Activated T-helper 17 cell treated with anti-CD3 and anti-CD28 coated beads, Interleukin-2, amount 50 U/mL, for 72 hours (primary cell): ENCODE measurements at places on chromosomes 13 and 19.

DNA sequence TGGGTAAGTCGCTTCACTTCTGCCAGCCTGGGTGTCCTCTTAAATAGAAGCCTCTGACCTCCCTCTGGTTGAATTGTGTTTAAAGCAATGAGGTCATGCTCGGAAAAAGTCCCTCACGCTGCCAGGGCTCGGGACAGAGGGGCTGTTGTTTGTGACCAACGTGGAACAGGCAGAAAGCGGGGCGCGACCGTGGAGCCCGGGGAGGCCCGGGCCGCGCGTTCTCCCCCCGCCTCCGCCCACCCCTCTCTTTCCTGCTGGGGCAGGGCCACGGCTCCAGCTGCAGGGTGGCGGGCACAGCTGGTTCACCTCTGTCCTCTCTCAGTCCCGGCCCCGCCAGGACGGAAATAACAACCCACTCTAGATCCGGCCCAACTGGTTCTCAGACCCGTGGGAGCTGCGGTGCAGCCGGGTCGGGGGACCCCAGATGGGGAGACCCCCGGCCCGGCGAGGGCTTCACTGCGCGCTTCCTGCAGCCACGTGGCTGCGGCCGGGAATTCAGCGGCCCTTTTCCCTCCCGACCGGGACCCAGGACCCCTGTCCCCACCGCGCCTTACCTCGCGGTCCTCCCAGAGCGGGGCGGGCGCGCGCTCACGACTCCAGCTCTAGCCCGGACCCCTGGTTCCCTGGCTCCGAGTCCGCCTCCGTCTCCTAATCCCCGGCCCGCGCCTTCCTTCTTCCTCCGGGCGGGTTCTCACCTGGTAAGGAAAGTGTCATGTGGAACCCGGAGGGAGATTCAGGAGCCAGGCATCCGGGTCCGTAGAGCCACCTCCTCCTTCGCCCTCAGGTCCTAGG lies 1.9 kb downstream of the CDC42EP5 start:
- peak; percentile 54 for ATAC-seq

GRCh38 chr13:20116213-20116612 lies 44.6 kb downstream of the GJA3 start:
- no peak for ATAC-seq

DNA sequence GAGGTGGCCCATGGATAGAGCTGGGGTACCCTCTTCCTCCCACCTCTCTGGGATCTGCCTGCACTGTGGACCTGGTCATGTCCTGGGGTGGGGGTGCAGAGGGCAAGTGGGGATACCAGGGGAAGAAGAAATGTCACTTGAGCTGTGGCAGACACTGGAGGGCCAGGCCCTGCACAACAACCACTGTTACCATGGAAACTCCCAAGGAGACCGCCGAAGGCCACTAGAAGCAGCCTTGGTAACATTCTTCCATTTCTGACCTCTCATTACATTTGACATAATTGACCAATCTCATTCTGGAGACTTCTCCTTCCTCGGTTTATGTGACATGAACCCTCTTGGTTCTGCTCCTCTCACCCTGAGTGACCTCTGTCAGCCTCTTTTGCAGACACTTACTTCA lies 179.9 kb upstream of the SERP2 start:
- no peak for ATAC-seq

DNA sequence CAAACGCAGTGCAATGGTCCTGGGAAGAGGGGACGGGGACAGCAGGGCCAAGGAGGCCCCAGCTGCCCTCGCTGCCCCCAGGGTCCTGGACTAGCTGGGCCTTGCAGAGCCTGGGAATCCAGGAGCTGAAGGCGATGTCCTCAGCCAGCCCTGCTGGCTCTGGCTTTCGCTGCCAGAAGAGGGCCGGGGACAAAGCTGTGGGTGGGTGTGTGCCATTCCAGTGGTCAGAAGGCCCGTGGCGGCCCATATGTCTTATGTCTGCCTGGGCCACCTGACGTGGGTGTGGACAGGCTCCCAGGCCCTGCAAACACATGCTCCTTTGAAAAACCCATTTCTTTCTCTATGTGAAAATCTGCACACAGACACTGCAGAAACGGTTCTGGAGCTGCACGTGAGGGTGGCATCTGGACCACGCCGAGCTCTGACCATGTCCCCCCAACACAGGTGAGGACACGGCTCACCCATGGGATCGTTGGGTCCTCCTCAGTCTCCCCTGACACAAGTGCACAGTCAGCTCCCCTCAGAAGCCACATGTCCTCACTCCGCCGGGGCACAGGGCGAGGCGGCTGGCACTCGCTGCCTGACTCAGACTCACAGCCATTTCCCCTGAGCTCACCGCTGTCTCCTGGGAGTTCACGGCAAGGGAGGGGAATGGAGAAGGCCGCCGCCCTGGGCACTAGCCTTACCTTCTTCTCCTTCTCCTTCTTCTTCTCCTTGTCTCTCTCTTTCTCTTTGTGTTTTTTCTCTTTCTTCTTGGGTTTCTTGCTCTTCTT lies 16.9 kb downstream of the IZUMO4 start:
- no peak for ATAC-seq

GRCh38 chr13:98461486-98462240 lies 115.2 kb downstream of the STK24 start:
- no peak for ATAC-seq

GRCh38 chr13:91292630-91293221 lies 54.8 kb upstream of the MIR17HG start:
- ATAC-seq, result no peak

GRCh38 chr19:38744874-38745273 lies 600 bp upstream of the CAPN12 start:
- ATAC-seq, result no peak

DNA sequence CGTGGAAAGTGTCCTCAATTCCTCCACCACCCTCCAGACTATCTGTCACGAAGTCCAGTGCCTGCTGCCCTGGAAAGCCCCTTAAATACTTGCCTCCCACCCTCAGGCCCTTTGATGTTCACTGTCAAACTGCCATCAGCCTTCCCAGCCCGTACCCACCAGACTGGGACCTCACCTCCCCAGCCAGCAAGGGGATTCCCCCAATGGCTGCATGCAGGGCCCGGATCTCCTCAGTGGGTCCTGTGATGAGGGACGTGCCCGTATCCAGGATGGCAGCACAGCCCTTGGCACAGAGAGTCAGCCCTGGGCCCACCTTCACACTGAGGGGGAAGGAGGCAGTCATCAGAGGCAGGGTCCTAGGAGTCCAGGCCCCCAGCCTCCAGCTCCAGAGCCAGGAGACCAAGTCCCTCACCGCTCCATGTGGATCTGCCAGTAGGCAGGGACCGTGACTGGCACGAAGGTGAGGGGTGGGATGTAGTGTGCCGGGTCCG lies 6.1 kb downstream of the NAPSA start:
- ATAC-seq, result no peak
